Myocyte (in vitro differentiated cells): ENCODE measurements at places on chromosomes 7 and 10.

GRCh38 chr10:91629715-91630549, 2.9 kb downstream of the PPP1R3C start:
- no peak for DNase-seq

DNA sequence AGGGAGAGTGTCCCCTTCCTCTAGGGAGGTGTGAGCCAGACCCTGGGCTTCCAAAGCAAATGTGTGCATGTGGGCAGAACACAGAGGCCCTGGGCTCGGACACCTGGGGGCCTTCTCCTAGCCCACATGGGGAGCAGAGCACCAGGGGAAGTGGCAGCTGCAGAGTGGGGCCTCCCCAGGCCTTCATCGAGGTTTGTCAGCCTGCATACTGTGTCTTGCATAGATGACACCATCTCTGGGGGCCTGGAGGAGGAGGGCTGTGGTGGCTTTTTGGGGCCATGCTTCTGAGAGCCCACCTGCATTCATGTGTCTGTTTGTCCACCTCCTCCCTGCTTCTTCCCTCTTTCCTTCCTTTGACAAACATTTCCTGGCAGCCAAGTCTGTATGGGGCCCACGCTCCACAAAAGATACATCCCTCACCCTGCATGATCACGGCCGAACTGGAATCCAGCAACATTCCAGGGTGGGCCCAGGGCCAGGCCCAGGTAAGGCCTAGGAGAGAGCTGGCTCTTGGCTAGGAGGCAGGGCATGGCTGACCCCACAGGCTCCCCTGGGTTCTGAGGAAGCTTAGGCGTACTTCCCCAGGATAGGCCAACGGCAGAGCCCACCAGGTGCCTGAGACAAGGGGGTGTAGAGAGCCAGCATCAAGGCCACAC, 79.2 kb downstream of the ZMIZ1 start:
- DNase-seq: no peak

- DNase-seq: no peak
Measured at GRCh38 chr10:11654659-11655058, 43.2 kb upstream of the USP6NL start.

- peak; percentile 66 for DNase-seq
Measured at GRCh38 chr10:48608279-48608681, 3.4 kb upstream of the ARHGAP22 start.

GRCh38 chr10:767211-767610, 77.7 kb upstream of the DIP2C start:
- no peak for DNase-seq

DNA sequence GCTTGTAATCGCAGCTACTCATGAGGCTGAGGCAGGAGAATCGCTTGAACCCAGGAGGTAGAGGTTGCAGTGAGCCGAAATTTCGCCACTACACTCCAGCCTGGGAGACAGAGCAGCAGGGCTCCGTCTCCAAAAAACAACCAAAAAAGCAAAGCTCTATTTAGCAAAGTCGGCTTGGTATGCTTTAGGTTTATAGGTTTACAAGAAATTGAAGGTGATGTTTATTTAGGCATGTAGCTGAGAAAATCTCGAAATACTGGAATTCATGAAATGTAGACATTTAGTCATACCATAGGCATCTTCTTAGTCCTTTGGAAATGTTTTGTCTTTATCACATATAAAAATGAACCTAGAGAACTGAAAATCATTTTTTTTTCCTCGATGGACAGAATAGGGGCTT, 453.8 kb upstream of the ANKRD30A start:
- no peak for DNase-seq

DNA sequence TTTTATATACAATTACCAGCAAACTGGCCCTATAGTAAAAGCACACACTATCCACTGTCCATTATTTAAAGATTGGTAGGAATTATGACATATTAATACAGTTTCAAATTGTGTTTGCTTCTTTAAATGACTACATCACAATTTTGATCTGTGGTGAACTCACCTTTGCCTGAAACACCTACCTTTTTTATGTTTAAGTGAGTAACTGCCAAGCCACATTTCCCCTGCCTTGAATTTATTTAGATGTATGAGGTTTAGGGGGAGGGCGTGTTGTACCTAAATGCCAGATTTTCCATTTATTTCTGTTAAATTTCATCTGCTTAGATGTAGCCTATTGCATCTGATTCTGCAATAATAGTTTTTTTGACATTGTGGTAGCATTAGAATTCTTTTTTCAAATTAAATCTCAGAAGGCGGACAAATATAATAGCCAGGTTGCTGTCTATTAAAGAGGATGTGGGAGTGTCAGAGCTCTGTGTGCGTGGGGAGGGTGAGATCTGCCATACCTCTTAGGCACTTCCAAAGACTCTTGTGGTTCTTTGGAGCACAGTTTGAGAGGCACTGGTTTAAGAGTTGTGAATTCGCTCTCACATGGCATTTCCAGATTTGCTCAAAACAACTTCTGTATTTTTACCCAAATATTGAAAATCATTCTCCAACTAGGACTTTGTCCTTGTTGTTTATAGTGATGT, 13.8 kb downstream of the PIK3CG start:
- DNase-seq: no peak
